ENCODE measurements at places on chromosomes 5 and 9.

DNA sequence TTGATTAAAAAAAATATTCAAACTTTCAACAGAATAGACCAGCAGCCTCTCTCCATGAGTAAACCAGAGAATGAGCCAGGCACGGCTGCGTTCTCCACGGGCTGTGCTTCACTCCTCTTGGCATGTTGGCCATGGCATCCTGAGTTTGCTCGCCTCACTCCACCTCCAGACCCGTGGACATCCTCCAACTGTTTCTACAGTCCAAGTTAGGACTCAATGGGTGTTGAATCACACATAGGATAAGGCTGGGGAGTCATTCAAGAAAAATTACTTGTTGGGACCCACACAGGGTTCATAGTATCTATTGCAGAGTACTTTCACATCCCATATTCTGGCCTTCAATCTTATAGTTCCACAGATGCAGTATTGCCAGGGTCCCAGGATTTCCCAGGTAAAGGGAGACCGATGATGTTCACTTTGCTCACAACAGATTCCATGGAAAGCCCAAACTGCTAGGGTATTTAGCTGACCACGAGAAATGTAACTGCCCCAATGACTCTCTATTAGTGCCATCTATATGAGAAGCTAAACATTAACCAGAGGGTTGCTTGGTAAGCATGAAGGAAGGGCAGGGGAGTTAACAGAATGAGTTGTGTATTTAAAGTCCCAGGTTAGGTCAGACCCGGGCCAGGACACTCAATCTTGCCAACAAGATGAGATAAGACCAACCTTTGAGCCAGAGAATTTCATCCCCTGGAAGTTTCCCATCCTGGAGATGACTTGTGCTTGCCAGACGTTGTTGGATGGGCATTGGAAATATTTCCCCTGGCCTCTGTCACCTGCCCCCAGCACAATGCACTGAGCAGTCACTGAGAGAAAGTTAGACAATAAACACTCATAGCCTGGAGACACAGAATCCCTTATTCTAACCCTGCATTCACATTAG lies 19.7 kb upstream of the GDA start:
- no peak for DNase-seq

DNA sequence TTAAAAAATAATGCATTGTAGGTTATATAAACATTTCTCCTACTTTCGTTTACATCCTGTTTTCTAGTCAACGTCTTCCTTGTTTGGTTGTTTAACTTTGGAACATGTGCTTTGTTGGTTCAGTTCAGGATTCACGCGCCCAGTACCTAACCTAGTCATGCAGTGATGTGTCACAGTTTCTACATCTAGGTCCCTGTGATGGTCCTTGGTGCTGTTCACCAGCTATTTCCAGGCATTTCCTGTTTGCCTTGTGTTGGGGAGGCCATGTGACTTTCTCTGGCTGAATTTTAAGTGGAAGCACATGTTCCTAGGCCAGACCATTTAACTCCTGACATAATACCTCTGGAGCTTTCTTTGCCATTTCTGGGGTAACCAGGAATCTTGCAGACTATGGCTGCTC lies 292.3 kb downstream of the SMARCA2 start:
- no peak for DNase-seq

DNA sequence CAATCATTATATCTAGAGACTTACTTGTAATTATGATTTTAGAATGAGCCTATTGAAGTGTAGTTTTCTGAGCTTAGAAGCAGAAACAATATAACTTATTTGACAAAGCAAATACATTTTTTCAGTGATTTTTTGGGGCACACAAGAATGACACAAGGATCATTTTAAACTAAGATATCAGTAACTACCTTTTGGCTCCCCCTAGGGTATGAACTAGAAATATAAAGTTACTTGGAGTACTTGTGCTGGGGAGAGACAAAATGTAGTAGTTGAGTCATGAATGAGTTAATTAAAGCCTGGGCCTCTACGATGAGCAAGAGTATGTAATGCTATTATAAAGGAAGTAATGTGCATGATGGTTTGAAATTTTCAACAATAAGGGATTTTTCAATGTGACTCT lies 1244.1 kb upstream of the ACO1 start:
- DNase-seq: no peak

DNA sequence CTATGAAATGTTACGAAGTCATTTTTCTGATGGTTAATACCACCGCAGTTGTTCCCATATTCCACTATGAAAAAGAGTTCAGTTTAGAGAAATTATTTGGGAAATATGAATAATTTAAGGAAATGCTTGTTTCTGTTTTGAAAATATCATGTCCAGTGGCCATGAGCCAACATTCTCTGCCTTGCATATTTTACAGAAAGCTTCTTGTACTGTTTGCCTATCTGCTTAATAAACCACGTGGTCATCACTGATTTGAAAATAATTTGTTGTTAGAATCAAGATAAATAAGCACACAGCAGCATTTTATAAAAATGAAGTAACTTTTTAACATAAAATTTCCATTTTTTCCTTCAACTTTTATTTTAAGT lies 381.5 kb upstream of the CDH18 start:
- no peak for DNase-seq

DNA sequence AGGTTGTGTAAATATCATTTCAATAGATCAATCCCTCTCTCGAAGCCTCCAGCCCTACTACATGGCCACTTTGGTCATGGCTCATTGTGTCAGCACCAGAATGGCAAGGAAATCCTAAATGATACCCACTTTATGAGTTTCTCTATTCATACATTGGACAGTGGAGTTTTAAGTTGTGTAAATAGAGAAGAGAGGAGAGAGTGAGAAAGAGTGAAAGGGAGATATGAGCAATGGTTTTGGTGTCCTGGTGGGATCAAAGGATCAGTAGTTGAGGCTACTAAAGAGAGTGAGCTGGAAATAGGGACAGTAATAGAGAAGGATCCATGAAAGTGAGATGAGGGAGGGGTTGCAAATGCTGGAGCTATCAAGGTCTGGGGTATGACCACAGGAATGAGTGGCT lies 31.5 kb upstream of the GZMA start:
- DNase-seq: no peak

All from left forelimb (tissue), 1 donor.